ENCODE measurements at places on chromosomes 2 and 18.
A peak's percentile ranks its signal among the peaks of the same experiment; 100 is the strongest.

GRCh38 chr2:33620-34019 lies 12.7 kb downstream of the FAM110C start:
- DNase-seq: no peak

DNA sequence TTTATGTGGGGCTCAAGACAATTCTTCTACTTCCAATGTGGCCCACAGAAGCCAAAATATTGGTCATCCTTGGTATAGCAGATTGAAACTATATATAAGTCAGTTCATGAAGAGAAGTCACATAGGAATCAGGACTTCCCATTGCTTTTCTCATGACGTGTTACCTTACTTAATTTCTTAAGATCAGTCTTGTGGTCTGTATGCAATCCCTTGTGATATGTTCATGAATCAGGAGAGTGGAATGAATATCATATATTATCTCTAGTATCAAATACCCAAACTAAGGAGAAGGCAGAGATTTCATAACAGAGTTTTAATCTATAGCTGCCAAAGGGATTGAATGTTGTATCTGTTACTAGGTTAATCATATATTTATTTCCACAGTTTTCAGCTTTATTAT lies 1390.4 kb downstream of the SUCLG1 start:
- DNase-seq: no peak

GRCh38 chr18:53946594-53946993 lies 277.9 kb downstream of the MBD2 start:
- no peak for DNase-seq

- DNase-seq: no peak
Observed at GRCh38 chr2:100482741-100483140, 12.5 kb downstream of the NMS start.

GRCh38 chr2:1546023-1546591 lies 132.8 kb downstream of the TPO start:
- no peak for DNase-seq

- no peak for DNase-seq
Observed at GRCh38 chr2:134599236-134599635, 119.6 kb downstream of the TMEM163 start.

DNA sequence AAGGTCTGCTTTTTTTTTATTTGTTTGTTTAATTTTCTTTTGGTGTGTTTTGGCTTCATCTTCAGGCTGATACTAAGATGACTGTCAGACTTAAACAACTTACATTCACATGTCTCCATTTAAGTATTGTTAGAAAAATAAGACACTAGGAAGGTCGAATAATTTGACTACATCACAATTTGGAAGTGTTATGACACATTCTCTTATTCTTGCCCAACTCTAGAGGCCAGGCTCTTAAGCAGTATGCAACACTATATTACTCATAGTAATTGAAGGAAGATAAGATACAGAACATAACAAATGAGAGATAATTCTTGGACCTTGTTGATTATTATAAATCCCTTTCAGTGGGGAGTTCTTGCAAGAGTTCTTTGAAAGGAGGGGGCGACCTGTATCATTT lies 295.3 kb upstream of the COL3A1 start:
- no peak for DNase-seq

DNA sequence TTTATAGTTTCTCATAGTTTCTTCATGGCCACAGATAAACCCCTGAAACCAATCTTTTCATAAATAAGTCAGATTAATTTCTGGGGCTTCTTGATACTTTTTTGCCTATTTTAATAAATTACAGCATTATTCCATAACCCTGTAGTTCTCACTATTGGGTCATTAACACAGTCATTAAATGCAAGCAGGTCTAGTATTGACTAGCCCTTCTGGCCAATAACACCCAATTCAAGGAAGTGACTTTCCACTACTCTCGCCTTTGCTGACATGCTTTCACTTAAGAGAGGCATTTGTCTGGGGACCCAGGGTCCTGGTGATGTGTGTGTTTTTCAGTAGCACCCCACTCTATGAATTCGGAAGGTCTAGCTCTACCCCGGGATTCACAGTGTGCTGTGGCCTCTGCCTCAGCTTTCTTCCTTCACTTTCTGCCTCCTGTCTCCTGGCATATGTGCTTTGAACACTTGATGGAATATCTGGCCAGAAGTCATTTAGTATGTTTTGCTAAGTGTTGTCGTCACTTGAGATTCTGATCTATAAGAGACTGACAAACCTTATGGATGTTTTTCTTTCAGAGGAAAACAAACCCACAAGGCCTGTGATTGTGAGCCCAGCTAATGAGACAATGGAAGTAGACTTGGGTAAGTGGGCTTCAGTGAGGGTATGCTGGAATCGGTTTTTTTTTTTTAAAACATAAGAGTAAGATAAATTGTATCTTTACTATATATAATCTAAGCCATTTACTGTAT lies 18.6 kb upstream of the IL1RL2 start:
- no peak for DNase-seq

DNA sequence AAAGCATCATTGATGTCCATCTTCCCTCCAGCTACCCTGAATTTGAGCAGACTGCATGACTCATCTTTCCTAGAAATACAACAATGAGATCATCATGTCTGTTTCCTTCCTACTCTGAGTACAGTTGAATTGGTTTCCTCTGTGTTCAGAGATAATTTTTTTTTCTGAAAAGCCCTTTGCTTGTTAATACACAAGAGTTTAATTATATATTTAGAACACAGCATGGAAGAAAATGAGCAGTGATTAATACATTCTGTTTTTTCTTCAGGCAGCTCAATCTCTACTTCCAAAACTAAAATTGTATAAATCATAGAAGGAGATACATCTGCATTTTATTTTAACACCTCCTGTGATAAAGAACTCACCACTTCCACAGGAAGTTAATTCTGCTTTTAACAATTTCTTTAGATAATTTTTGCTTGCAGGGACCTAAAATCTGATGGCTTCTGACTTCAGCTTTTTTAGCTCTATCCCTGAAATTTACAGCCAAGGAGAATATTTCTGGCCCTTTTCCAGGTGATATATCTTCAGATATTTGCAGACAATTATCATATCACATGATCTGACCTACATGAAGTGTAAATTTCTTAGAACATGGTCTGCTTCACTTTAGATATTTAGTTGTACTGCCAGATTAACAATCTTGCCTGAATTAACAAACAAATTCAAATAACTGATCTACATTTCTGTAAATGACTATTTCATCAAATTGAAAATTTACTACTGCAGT lies 249.0 kb downstream of the TRIB2 start:
- DNase-seq: no peak

- no peak for DNase-seq
Observed at GRCh38 chr2:122745603-122746002, 990.2 kb downstream of the TSN start.

DNA sequence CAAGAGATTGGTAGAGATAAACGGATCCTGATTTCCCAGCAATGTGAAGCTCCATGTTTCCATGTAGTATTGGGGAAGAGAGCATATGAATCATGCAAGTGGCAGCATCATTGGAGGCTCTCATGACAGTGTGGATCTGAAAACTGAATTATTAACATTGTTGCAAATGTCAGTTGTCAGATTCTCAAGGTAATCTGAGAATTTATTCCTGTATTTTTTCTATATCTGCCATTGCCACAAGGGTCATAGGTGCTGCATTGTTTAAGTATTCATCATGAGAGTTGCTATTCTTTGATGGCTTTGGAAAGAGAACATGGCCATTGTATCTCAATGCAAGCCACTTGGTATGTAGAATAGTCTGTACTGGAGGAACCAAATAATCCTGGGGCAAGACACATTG lies 1217.0 kb upstream of the ZEB2 start:
- DNase-seq: no peak

- DNase-seq: no peak
Observed at GRCh38 chr2:238128061-238128440, 10.4 kb upstream of the KLHL30 start.

GRCh38 chr2:63613391-63613901 lies 24.7 kb downstream of the MDH1 start:
- DNase-seq: no peak

GRCh38 chr2:53209679-53210458 lies 557.7 kb upstream of the CHAC2 start:
- no peak for DNase-seq

DNA sequence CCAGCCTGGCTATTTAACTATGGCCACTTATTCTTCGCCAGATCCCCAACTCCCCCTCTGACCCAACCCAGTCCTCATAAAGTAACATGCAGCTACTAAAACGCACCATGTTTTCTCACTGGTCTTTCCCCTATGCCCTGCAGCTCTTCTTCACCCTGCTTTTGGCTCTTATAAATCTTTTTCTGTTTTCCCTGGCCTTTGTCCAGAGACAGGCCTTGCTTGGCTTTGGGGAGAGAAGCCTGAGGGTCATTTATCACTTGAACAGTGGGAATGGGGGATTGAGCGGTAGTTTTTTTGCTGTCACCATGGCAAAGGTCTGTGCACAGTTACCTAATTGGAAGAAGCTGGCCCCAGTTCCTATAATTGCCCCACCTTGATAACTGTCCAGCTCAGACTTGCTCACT lies 202.9 kb upstream of the NT5C1B start:
- no peak for DNase-seq

DNA sequence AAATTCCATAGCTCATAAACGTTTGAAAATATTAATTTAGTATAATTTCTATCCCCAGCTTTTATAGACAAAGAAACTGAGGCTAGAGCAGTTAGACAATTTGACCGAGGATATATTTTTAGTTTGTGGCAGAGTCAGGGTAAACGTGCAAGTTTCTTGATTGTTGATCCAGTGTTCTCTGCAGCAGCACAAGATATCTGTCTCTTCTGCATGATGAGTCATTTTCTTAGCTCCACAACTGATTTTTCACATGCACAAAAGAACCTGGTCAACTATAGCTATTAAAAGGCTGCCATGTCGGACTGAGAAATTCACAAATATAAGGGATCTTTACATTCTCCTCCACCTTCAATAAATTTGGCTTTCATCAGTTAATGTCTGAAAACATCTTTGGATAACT lies 143.4 kb upstream of the CYP26B1 start:
- DNase-seq: no peak

DNA sequence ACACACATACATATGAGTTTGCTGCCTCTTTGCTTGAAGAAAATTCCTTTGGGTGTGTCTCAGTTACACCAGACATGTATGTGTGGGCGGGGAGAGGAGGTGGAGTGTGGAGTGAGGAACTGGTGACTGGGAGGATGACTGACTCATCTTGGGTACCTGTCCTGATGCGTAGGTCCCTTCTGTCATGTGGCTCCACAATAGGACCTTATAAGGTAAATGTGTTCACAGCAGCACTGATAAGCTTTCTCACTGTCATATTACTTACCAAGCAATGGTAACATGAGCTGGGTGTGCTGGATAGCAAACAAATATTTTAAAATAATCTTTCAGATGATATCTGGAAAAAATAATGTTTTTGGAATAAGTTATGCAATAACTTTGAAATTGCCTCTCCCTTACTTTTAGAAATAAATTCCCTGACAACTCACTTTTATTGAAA lies 45.1 kb downstream of the SLC9A2 start:
- DNase-seq: peak; percentile 58

DNA sequence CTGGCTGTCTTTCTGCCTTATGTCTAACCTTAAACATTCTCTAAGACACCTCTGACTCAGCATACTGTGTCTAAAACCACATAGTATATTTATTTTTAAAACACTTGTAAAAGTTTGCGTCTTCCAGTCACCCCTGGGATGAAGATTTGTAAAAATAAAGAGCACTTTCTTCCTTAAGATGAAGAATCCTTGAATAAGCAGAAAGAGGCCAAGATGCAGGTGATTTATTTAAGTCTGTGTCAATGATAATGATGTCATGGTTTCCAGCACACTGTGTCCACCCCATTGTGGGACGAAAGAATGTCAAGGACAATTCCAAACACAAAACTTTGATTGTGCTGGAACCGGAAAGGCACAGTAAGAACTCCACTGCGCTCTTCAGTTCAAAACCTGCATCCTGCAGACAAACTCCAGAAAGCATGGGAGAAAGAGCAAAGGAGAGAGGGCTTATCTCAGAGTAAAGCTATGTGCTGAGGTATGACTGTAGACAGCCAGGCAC lies 92.9 kb downstream of the ZEB2 start:
- DNase-seq: no peak

DNA sequence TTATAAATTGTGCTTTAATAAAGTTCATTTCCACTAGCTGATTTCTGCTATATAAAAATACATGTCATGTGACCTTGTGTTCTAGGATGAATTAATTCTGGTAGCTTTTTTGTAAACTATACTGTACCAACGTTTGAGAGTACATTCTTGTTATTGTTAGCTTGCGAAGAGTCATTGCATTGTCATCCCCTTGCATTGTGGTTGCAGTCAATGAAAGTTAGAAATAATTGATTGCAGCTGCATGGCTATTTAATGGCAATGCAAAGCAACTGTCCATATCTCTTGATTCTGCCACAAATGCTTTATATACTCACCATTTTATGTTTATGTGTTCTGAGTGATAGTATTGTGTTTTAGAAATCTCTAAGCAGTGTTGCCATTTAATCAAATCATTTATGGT lies 91.6 kb downstream of the ZNF407 start:
- no peak for DNase-seq
